ENCODE measurements at places on chromosomes 6 and 20.

GRCh38 chr6:111720931-111721496, 115.3 kb upstream of the TRAF3IP2 start:
- no peak for DNase-seq

DNA sequence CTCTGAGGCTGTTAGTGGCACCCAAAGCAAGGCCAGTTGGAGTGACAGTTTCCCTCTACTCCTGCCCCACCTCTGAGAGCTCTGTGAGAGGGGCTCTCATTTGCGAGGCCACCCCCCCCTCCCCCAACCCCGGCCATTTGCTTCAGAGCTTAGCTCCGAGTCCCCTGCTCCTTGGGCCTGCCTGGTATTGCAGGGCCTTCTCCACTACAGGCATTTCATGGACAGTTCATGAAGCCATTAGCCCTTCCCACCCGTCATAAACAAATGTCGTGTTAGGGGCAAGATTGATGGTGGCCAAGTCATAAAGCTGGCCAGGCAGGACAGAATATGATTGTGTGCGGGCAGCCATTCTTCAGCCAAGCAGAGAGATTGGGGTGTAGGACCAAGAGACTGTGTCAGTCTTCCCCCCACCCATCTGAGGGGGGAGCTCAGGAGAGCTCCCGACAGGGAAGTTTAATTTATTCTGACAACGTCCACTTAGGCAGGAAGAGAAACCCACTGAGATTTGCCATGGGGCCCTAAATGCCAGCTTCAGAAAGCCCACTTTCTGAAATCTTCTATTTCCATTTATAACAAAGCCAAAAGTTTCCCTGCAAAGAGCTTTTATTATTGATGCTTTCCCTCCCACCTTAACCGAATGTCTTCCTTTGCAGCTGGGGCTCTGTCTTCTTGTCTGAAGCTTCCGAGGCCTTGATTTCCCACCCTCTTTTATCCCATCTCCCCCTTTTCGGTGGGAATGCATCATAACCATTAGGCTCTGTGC, 7.2 kb downstream of the FOXC1 start:
- no peak for DNase-seq

DNA sequence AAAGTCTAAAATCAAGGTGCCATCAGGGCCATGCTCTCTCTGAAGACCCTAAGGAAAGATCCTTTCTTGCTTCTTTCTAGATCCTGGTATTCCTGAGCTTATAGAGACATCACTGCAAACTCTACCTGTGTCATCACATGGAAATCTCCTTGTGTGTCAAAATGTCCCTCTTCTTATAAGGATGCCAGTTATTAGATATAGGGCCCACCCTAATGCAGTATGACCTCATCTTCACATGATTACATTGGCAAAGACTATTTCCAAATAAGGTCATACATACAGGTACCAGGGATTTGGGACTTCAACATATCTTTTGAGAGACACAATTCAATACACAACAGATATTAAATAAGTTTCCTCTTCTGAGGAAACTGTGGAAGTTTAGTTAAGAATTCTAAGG, 123.9 kb downstream of the UNC5CL start:
- DNase-seq = no peak

GRCh38 chr20:50518270-50518721, 8.1 kb downstream of the PTPN1 start:
- DNase-seq = no peak

- no peak for DNase-seq
Measured at GRCh38 chr6:144778773-144779492, 493.8 kb downstream of the UTRN start.

- DNase-seq = no peak
Measured at GRCh38 chr6:63391203-63391970, 71.6 kb upstream of the LGSN start.

DNA sequence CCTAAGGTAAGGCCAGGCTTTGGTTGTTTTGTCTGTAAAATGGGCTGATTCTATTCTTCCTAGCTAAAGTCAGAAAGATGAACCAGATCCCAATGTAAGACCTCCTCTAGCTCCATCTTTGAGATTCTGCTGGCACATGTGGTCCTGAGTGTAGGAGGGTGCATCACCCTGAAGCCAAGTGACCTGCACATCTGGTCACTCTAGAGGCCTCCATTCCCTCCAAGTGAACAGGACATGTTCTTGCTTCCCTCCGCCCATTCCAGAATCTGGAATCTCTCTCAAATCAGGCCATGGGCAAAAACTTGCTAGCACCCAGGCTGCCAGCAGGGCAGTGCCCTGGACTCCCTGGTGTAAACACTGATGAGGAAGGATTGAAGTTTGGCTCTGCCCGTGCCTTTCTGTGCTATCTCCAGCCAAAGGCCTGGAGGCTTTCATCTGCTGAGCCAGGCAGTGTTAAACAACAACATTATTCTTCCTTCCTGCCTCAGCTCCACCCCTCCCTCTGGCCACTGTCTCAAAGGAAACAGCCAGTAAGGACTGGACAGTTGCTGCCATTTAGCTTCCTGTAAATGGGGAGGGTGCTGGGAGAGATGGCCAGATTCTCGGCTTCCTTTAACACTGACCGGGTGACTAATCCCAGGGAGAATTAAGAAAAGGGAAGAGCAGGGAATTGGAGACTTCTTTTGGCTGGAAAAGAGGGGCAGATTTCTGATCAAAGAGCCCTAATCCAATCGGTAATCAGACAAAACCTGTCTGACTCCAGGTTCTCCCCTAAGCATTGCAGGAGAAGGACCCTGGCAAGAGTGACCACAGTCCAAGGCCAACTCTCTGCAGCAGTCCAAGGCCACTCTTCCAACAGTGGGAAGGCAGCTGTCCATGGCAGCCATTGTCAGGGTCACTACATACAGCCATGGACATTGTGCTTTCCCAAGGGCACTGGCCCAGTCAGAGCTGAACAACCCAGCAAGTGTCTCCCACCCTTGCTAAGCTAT, 19.5 kb upstream of the ADGRF1 start:
- no peak for DNase-seq

GRCh38 chr6:145480024-145480423, 255.3 kb downstream of the EPM2A start:
- DNase-seq = no peak

GRCh38 chr20:2220298-2220697, 75.5 kb upstream of the TGM3 start:
- no peak for DNase-seq

GRCh38 chr6:15489261-15489962, 173.4 kb downstream of the DTNBP1 start:
- DNase-seq = no peak

- DNase-seq = no peak
Measured at GRCh38 chr6:33812669-33813068, 8.9 kb upstream of the MLN start.

GRCh38 chr6:38846844-38847243, 131.7 kb downstream of the DNAH8 start:
- no peak for DNase-seq

- no peak for DNase-seq
Measured at GRCh38 chr6:30964075-30964474, 19.4 kb upstream of the MUC21 start.

GRCh38 chr6:43936476-43936875, 166.5 kb downstream of the VEGFA start:
- no peak for DNase-seq

DNA sequence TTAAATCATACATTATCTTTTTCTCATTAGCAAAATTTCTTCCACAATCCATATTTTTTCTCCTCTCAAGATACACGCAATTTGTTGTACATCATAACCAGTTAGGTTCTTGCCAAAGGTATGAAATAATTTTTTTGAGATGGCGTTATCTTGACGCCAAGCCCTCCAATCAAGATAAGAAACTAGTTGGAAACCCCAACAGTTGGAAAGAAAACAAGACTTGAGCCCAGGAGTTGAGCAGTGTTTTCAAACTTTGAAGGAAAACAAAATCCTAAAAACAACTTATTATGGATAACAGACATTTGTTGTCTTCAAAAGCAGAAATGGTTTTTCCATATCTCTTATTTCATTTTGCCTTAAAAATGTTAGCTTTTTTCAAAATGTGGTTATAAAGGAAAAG, 184.8 kb downstream of the SLC24A3 start:
- DNase-seq = no peak

GRCh38 chr6:324116-324728, 31.9 kb downstream of the DUSP22 start:
- DNase-seq = no peak

GRCh38 chr6:139926711-139927110, 552.3 kb upstream of the CITED2 start:
- DNase-seq = no peak

DNA sequence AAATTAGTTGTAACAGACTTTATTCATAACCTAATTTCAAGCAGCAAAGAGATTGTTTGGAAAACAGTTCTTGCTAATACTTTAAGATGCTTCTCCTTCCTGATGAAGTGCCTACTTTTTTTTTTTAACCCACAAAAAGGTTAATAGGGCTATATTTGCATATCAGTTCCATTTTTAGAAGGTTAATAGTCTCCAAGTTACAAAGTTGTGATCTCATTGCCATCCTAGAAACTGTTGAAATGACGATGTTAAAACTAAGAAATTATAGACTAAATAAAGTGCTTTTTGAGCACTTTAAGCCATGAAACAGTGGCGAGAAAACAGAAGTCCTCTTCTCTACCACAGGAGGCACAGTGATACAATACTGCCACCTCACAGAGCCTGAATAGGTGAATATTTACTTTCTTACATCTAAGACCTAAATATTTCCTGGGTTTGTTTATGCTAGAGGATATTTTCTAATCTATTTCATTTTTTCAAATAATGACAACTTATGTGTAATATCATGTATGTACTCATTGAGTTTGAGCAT, 5.3 kb downstream of the RNF144B start:
- no peak for DNase-seq

DNA sequence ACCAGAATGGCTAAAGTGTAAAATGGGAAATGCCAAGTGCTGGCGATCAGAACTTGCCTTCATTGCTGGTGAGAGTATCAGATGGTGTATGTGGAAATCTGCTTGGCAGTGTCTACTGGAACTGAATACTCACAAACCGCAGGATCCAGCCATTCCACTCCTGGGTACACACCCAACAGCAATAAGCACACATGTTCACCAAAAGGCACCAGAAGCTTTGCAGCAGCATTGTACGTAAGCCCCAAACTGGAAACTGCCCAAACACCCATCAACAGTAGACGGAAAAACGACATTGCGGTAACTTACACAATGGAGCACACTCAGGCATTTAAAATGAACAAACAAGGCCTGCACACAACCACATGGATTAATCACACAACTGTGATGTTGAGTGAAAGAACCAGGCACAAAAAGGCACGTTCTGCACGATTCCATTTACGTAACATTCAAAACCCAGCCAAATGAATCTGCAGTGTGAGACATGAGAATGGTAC, 37.3 kb upstream of the BPIFA2 start:
- no peak for DNase-seq

GRCh38 chr6:45663251-45664221, 285.8 kb upstream of the SUPT3H start:
- no peak for DNase-seq

GRCh38 chr6:129494586-129494985, 215.4 kb downstream of the ARHGAP18 start:
- DNase-seq = no peak

DNA sequence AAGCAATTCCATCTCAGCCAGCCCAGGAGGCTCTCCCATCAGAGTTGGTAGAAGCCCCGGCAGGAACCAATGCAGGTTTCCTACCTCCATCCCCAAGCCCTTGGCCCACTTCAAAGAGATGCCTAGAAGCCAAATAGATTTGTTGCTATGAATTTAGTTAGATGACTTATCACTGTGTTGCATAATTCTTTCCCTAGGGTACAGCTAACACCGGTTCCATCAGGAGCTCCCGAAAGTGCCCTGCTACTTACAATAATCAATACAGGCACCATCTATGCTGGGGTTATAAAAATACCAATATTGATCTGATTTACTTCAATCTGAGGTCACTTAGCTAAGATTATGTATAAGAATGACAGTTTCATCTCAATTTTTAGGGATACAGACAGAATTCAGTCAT, 113.0 kb downstream of the MAP7 start:
- DNase-seq = no peak

GRCh38 chr6:167760979-167761793, 65.5 kb upstream of the AFDN start:
- DNase-seq = no peak

DNA sequence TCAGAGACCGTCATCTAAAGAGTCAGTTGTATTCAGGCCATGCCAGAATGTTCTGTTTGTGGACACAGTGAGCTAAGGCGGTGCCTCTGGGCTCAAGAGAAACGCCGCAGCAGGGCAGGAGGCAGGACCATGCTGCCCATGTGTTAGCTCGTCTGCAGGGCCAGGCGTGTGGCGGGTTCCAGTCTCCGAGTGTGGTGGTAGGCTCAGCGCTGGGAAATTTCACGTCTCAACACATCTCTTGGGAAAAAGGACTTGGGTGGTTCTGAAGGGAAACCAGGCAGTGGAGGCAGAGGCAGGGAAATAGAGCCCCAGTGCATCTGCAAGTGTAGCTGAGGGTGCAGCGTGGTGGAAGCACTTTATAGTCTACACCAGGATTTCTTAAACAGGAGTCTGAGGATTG, 56.9 kb upstream of the TAGAP start:
- DNase-seq = no peak

DNA sequence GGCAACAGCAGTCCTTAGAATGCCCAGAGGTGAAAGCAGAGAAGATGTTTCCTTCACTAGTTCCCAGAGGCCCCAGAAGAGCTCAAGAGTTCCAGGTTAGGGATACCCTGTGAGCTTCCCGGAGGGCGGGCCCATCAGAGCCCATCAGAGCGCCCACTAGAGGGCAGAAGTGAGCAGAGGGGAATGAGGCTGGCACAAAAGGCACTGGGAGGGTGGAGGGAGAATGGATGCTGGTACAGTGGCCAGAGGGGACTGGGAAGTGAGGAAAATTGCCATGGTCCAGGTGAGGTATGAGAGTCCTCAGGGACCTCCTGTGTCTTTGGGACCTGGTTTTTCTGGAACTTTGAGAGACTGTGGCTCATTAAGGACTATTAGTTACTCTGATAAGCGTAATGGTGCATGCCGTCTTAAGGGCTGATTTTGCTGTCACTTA, 57.3 kb downstream of the LINC00237 start:
- DNase-seq = no peak

- DNase-seq = no peak
Measured at GRCh38 chr6:163017801-163018200, 290.0 kb downstream of the PACRG start.

DNA sequence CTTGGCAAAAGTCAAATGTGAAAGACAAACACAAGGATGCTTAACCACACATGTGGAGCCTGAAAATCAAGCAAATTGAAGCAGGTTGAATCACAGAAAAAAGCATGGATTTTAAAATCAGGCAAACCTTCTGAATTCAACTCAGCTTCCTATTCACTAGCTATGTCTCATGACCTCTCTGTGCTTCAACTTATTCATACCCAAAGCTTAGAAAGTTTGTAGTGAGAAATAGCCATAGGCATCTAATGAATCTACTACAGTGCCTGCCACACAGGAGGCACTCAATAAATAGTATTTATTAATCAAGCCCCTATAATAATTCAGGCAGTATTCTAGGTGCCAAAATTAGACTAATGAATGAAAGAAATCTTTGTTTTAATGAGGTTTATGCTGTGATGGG, 112.2 kb upstream of the TNFAIP3 start:
- DNase-seq = no peak

GRCh38 chr6:45815466-45816125, 200.1 kb downstream of the CLIC5 start:
- no peak for DNase-seq
